ENCODE measurements at places on chromosomes 7 and 10.

GRCh38 chr7:108488768-108489538 lies 32.7 kb upstream of the NRCAM start:
- no peak for DNase-seq

DNA sequence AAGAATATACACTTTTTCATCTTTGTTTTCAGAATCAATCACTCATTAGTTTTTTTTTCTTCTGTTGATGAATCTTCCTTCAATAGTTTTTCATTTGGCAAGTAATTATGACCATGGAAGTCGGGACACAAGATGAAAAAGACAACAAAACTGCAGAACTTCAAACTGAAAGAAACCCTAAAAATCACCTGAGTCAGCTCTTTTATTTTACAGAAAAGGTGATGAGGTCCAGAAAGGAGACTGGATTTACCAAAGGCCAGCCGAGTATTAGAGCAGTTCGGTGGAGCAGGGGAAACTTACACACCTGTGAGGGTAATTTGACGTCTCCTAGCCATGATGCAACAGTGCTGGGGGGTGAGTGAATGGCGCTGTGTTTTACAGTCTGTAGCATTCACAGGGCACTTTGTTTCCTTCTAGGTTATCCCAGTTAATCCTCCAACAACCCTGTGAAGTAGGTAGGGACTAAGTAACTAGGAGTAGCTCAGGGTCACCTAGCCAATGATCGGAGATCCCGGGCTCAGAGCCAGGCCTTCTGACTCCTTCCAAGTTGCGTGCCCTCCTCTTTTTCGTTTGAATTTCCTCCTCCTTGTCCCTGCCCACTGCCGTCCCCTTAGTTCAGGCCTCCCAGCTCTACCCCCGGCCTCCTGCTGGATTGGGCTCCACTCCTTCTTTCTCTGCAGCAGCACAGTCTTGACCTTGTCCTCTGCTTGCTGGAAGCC lies 14.0 kb downstream of the RBM20 start:
- no peak for DNase-seq

DNA sequence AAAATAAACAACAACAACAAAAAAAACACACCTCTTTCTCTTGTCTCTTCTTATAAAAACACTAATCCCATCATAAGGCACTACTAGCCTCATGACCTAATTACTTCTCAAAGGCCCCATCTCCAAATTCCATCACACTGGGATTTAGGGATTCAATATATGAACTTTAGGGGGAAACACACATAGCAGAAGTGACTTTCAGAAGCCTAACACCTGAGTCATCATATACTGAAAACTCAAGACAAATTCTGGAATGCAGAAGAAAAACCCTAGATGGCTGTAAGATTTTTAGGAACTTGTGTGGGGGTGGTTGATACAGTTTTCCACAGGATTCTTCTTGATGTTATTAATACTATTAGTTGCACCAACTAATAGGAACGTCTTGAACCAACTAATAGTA lies 33.7 kb upstream of the CSTF2T start:
- DNase-seq: no peak

- DNase-seq: peak; percentile 78
Measured at GRCh38 chr10:28411648-28412047, 108.8 kb upstream of the MPP7 start.

DNA sequence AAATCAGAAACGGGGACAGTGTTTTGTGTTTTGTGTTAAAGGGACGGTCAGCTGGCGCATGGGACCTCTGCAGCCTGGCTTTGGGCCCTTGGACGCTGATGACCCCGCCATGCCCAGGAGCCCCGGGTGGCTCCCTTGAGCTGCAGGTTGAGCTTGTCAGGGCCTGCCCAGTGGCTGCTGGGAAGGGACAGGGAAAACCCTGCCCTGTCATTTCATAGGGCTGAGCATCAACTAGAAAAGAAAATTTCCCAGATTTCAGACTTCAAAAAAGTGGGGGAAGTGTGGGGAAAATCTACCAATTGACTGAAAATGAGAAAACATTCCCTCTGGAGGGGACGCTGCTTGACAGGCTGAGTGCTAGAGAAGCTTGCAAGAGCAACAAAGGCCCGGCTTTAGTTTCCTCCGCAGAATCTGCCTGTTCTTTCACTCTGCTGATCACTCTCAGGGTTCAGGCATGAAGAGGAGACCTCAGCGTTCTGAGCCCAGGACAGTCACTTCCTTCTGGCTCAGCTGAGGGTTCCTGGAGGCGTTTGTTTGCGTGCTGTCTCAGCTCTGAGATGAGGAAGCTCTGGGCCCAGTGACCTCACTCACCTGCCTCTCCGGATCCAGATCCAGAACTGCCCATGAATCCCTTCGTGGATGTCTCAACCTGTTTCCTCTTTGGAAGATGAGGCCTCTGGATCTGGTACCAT lies 18.6 kb upstream of the DNAJB6 start:
- no peak for DNase-seq
